Colonic mucosa (tissue), 4 donors: ENCODE measurements at places on chromosomes 13 and 19. TPM values are rescaled to one million over a fixed set of nuclear protein-coding genes. Genes with fewer than 3 reads are reported as not detected.

Gene CPAMD8
- 1.8 TPM for total RNA-seq

Gene QPCTL
- total RNA-seq = 10.7 TPM

Gene RDH8
- not detected for total RNA-seq

Gene SPRED3
- 0.99 TPM for total RNA-seq

Gene ANGPTL8
- not detected for total RNA-seq

Gene FRY
- 7.0 TPM for total RNA-seq

Gene SYNE4
- total RNA-seq = 9.3 TPM

Gene PSG6
- not detected for total RNA-seq

Gene LIN37
- 7.5 TPM for total RNA-seq

Gene ZNF132
- total RNA-seq = 2.6 TPM

Gene DLEU7
- not detected for total RNA-seq

Gene FCAR
- 0.88 TPM for total RNA-seq

Gene PABPC3
- total RNA-seq = 0.64 TPM

Gene RABAC1
- 197 TPM for total RNA-seq

Gene BRSK1
- total RNA-seq = 0.59 TPM

Gene VSTM1
- not detected for total RNA-seq

Gene ZFP82
- total RNA-seq = 2.0 TPM

Gene ZNF541
- 0.21 TPM for total RNA-seq

Gene NXNL1
- total RNA-seq = not detected

Gene LRRC4B
- total RNA-seq = 1.1 TPM

Gene COL4A1
- 97.0 TPM for total RNA-seq

Gene TSHZ3
- total RNA-seq = 5.1 TPM

Gene ZNF208
- 0.62 TPM for total RNA-seq

Gene ICAM4
- total RNA-seq = 0.19 TPM

Gene MCF2L
- 45.0 TPM for total RNA-seq

Gene PRODH2
- total RNA-seq = not detected

Gene SHANK1
- 0.22 TPM for total RNA-seq

Gene KLF12
- total RNA-seq = 6.3 TPM

Gene HIPK4
- not detected for total RNA-seq

Gene POU2F2
- 2.1 TPM for total RNA-seq

Gene TUBB4A
- total RNA-seq = 0.44 TPM

Gene TGFBR3L
- total RNA-seq = not detected

Gene CYP2A7
- total RNA-seq = not detected

Gene IQCN
- total RNA-seq = 3.0 TPM
